Motor neuron (in vitro differentiated cells): ENCODE measurements at places on chromosomes 12 and 14. TPM values are rescaled to one million over a fixed set of nuclear protein-coding genes. Genes with fewer than 3 reads are reported as not detected.

DNA sequence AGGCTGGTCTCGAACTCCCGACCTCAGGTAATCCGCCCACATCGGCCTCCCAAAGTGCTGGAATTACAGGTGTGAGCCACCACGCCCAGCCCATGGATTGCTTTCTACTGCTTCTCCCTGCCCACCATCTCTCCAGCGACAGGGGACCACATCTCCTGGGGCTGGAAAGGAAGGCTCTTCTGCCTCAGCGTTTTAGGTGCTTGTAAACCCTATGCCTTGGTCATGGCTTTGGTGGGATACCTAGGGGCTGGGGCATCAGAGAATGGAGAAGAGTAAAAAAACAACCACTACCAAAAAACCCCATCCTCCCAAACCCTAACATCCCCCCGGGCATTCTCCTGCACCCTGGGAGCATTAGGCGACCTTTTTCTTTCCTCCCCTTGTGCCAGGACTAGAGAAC lies 1.1 kb upstream of the TMEM121 start:
- ATAC-seq: no peak

DNA sequence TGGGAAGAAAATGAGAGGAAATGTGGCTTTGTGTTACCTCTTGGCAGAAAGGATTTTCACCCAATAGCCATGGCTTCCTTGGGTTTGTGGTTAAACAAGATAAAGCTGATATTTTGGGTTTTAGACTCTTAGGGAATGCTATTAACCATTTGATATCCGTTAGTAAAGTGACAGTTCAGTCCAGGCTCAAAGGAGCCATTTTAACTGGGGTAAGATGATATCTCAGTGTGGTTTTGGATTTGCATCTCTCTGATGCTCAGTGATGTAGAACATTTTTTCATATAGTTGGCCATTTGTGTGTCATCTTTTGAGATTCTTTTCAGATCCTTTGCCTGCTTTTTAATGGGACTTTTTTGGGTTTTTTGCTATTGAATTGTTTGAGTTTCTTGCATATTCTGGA lies 30.1 kb downstream of the IFT43 start:
- ATAC-seq: no peak

GRCh38 chr12:131618701-131619100 lies 92.2 kb upstream of the SFSWAP start:
- no peak for ATAC-seq

DNA sequence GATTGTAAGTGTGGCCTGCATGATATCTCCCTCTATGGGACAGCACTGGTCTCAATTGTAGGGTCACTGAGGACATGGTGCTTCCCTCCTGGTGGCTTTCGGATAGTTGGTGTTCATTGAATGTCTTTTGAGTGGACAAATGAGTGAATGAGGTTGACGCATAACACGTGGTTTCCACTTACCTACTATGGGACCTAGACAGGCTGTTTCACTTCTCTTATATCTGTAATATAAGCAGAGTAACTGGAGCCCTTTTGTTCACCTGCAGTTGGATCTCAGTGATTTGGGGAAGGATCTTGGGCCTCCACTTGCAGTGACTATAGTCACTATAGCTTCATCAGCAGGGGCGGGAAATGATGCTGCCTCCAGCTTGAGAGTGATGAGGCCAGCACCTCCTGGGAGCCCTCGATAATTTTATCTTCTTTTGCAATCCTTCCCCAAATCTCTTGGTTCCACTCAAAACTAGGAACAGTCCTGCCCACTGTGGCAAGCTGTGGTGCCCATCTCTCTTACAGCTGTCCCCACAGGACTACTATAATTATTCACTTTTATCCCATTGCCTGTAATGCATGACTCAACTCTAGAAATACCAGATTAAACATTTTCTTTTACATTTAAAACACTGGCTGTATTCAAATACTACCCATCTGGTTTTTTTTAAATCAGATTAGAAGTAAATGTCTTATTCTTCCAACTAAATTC lies 242.9 kb downstream of the CHST11 start:
- ATAC-seq: no peak

GRCh38 chr14:57822081-57822480 lies 43.8 kb downstream of the SLC35F4 start:
- no peak for ATAC-seq

MCRS1 gene
- 36.2 and 40.2 TPM in 2 replicates for total RNA-seq
